ENCODE measurements at places on chromosomes 2 and 18. TPM values are rescaled to one million over a fixed set of nuclear protein-coding genes. Genes with fewer than 3 reads are reported as not detected.

DNA sequence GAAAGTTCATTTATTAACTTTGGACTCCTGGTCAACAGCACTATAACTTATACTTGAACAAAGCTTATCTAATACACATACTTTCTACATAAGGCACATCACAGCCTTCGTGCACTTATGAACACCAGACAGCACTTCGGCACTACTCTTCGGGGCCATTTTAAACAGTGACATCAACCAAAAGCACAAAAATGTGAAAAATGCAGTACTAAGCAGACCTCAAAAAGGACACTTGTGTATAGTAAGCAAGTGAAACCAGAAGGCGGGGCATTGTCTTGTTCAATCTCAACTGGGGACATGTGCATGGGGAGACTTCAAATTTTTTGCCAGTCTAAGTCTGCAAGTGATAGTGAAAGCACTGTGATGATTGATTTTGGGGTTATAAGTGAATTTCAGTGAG, 163.0 kb downstream of the NCKAP5 start:
- DNase-seq: no peak

The PRSS56 gene
- not detected for total RNA-seq

GRCh38 chr18:72342933-72343332, 201.2 kb downstream of the CBLN2 start:
- DNase-seq: no peak

GRCh38 chr18:3624935-3625741, 175.2 kb downstream of the TGIF1 start:
- DNase-seq: peak; percentile 29

GRCh38 chr2:96528006-96528699, 8.4 kb upstream of the ARID5A start:
- peak; percentile 67 for DNase-seq

- no peak for DNase-seq
Observed at GRCh38 chr2:48605482-48606175, 12.0 kb upstream of the GTF2A1L start.

DNA sequence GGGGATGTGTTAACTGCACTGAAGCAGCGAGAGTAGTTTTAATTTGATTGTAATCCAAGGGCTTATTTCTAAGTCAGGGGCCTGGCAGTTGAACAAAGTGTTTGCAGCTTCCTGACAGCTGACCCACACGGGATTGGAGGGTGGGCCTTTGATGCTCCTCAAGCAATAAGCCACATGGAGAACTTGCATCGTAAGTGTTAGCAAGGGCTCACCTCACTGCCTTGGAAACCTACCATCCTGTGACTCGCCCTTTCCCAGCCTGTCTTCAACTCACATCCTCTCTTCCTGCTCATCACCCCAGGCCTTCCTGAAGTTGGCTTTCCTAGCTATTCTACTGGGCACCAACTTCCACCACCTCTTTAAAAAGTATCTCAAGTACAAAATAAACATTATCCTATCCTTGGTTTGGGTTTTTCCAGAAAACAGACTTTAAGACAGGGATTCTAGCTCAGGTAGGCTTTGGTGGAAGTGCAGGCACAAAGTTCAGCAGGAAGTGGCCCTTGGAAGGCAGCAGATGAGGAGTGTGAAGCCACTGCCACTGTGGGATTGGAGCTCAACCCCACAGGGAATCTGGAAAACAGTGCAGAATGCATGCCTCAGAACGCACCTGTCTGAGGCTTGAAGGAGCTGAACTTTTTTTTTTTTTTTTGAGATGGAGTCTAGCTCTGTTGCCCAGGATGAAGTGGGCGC, 31.6 kb downstream of the B3GNT2 start:
- no peak for DNase-seq

- no peak for DNase-seq
Observed at GRCh38 chr18:37219257-37219656, 346.3 kb downstream of the CELF4 start.

GRCh38 chr2:161139098-161139987, 20.9 kb upstream of the TANK start:
- no peak for DNase-seq

GRCh38 chr18:59563176-59563785, 133.9 kb downstream of the CCBE1 start:
- no peak for DNase-seq

- no peak for DNase-seq
Observed at GRCh38 chr2:16330012-16330411, 335.6 kb downstream of the CYRIA start.

- no peak for DNase-seq
Observed at GRCh38 chr2:65345631-65346030, 86.8 kb downstream of the SPRED2 start.

GRCh38 chr2:99748344-99748743, 258.5 kb upstream of the REV1 start:
- DNase-seq: no peak

- no peak for DNase-seq
Observed at GRCh38 chr2:236289766-236290462, 25.7 kb upstream of the ASB18 start.

DNA sequence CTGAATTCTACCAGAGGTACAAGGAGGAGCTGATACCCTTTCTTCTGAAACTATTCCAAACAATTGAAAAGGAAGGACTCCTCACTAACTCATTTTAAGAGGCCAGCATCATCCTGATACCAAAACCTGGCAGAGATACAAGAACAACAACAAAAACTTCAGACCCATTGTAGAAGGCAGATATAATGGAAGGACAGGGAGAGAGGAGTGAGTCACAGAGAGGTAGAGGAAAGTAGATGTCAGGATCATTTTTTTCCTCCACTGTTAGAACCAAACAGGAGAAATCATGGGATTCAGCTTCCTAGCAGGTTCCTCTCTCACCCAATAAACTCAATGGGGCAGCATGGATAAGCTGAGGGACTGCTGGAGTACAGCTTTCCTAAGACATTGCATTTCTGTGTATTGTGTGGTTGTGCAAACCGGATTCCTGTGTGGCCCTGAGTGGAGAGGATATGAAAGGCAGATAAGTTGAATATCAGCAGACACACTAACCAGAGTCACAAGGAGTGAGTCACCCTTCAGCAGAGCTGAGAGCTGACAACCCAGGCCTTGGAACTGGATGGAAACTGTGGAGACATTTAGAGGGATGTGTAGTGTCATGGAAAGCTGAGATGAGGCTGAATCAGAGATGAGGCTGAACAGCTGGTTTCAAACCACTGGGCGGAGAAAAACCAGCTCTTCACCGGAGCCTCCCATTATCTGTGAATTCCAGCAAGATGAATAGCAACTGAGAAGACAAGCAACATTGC, 60.9 kb upstream of the MMADHC start:
- no peak for DNase-seq

DNA sequence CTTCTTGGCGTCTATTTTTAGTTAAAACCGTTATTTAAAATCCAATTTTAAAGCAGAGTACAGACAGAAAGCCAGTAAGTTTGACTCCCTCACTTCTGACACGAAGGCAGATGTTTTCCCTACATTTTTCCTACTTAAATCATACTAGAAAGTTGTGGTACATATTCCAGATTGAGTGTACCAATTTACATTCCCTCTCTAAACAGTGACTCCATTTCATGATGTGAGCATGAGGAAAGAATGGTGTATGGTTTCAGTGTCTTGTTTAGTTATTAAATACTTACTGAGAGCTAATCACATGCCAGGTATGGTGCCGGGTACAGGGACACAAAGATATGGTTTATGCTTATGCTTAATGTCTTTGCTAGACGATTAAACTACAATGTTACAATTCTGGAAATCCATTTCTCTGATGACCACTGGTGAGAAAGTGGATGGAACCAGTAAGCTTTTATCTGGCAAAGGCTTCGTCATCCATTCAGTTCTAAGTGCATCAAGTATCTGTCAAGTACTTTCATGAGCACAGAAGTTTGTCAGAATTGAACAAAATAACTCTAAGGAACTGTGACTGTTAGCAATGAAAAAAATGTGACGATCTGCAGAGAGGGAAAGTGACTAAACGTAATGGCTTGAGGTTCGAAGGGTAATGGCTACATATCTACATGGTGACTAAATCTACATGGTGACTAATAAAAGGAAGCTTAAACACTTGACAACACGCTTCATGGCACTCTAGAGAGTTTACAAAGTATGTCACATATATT, 25.7 kb downstream of the MAP4K3 start:
- DNase-seq: no peak

The NLRC4 gene
- total RNA-seq: 0.20 TPM

DNA sequence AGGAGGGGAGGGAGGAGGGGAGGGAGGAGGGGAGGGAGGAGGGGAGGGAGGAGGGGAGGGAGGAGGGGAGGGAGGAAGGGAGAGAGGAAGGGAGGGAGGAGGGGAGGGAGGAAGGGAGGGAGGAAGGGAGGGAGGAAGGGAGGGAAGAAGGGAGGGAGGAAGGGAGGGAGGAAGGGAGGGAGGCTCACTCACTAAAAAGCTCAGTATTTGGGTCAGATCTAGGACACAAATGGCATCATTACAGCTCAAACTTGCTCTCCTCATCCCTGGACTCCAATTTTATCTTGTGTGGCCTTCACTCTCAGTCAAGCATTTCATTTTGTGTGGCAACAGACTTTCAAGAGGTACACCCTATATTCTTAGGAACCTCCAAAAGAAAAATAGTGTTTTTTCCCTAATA, 435.4 kb downstream of the IRS1 start:
- DNase-seq: no peak

DNA sequence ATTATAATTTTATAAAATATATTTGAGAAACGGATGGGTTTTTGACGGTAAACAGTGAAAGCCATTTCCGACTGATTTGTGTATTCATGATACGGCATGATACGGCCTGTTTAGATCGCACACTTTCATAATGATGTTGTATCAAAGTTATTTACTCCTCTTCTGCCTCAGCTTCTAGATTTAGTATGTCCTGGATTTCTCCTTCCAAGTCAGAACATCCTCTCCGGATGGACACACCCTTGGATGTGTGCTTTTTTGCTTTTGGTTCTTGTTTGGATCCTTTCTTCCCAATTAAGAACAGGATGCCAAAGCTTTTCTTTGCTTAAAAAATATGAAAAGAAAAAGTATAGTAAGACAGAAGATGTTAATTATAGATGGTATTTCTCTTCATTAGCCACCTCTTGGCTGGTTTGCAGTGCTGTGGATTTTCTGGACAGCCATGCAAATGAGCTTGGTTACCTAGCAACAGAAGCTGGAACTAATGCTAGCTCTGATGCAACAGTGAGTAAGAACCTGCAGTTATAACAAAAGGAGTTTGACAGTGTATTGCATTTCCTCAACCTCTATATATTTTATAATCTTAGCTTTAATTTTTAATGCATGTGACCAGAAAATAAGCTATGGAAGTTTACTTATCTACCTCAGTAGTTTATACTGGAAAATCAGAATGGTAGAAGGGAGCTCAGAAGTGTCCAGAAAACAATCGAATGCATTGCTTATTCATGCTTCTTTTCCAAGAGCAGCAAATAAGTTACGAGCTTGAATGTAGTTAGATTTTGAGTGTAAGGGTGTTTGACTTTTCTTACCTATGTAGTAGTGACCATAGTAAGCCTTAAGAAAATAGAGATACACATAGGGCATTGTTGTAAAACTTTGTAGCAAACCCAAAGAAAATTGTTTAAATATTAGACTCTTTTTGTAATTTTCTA, 27.9 kb downstream of the RMND5A start:
- DNase-seq: no peak

GRCh38 chr2:240519396-240520129, 38.2 kb downstream of the ANKMY1 start:
- no peak for DNase-seq

The TEKT4 gene
- total RNA-seq: not detected

The COLEC12 gene
- total RNA-seq: 0.32 TPM

The DLGAP1 gene
- 0.25 TPM for total RNA-seq

The PLA2R1 gene
- not detected for total RNA-seq

- DNase-seq: no peak
Observed at GRCh38 chr2:46326231-46326980, 29.2 kb downstream of the EPAS1 start.

- DNase-seq: no peak
Observed at GRCh38 chr18:12278215-12278671, 24.1 kb downstream of the CIDEA start.

DNA sequence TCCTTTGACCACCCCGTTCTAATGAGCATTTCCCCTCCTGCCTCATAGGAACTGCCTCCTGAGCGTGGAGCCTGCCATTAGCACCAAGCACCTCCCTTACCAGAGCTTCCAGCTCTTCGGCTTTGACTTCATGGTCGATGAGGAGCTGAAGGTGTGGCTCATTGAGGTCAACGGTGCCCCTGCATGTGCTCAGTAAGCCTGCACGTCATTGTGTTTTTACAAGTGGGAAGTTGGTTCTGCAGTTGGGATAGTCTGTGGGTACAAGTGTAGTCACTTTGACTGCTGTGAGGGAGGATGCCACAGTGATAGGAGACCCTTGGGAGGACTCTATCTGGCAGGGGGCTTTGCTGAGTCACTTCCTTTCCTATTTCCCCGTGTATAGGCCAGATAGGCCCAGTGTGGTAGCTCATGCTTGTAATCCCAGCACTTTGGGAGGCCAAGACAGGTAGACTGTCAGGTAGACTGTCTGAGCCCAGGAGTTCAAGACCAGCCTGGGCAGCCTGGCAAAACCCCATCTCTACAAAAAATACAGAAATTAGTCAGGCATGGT, 22.0 kb upstream of the POLR1B start:
- no peak for DNase-seq

The CRACDL gene
- total RNA-seq: 1.7 TPM

GRCh38 chr2:30886080-30886479, 78.8 kb upstream of the CAPN13 start:
- DNase-seq: no peak

DNA sequence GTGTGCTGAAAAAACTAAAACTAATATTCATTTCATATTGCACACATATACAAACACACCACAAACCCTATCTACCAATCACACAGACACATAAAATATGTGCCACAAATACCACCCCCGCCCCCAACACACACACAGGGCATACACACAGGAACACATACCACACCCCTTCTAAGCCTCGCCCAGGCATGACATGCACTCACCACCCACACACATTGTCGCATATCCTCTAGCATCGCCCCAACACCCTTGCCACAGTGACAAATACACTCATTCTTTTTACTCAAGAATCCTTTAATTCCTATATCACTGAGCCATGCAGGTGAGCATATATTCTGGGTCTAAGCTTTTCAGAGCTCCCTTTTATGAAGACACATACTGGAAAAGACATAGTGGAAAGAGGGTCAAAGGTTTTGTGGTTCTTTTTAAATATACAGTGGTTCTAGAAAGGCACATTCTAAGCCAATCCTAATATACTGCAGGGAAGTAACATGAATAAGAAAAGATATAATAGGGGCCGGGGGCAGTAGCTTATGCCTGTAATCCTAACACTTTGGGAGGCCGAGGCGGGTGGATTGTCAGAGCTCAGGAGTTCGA, 24.5 kb upstream of the LCLAT1 start:
- peak; percentile 68 for DNase-seq
